NCI-H524 treated with DMSO at 0.1 percent for 48 hours (cell line): ENCODE measurements at places on chromosomes 13 and 19.

DNA sequence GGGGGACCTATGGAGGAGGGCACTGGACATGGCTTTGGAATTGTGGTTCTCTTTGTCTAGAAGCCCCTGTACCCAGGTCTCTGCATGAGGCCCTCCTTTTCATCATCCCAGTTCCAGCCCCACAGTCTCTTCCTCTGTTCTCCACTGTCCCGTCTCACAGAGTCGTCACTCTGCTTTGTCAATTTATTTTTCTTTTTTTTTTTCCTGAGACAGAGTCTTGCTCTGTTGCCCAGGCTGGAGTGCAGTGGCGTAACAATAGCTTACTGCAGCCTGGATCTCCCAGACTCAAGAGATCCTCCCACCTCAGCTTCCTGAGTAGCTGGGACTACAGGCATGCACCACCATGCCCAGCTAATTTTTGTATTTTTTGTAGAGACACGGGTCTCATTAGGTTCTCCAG is 619 bp upstream of the EXOC3L2 start:
- no peak for DNase-seq

GRCh38 chr19:38888876-38889275 is 10.5 kb downstream of the SIRT2 start:
- DNase-seq = no peak

GRCh38 chr19:7287722-7288121 is 6.5 kb downstream of the INSR start:
- no peak for DNase-seq

- no peak for DNase-seq
These were observed 6.6 kb upstream of the GADD45B start for GRCh38 chr19:2469102-2469914.

GRCh38 chr13:44470638-44471562 is 97.3 kb downstream of the SERP2 start:
- DNase-seq = no peak

GRCh38 chr13:111610879-111611278 is 290.4 kb downstream of the TEX29 start:
- DNase-seq = no peak

DNA sequence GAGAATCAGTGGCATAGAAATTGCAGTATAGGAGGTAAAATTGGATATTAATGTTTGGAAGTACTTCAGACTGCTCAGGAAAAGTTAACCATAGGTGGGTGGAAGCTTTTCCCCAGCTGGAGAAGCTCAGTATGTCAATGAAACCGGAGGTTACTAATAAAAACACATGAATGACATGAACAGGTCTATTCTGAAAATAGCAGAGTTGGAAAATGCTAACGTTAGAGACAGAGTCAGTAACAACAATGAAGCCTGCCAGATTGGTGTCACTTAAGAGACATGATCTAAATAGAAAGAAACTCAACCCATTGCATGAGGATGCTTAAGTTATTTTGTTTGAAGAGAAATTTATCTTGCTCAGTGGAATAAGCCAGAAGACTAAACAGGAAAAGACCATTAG is 364.5 kb downstream of the DNAJC15 start:
- no peak for DNase-seq

- no peak for DNase-seq
These were observed 303.4 kb downstream of the SPRY2 start for GRCh38 chr13:80037505-80037888.

GRCh38 chr13:72864142-72865011 is 82.4 kb downstream of the PIBF1 start:
- DNase-seq = no peak

DNA sequence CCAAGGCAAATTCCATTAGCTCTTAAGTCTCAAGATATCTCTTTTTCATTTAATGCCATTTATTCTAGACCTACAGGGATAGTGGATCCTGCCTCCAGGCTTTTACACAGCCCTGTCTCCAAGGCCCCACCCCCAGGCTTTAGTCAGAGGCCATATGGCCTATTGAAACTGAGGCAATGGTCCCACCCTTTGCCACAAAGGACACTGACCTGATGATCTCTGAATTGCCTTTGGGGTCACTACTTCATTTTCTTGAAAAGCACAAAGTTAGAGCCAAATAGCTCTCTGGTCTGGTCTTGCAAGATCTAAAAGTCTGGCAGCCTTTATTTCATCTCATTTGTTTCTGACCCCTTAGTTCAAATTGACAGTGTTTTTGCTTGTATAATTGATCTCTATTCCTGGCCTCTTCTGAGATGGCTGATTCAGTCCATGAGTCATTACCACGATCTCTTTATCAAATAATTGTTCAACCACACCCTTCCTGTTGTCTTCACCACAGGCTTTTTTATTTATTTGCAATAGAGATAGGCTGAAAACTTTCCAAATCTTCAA is 209.8 kb downstream of the FGF14 start:
- DNase-seq = no peak

- DNase-seq = no peak
These were observed 366 bp upstream of the KL start for GRCh38 chr13:33015791-33016323.
